A549 treated with RU486 at 1 μM for 4 hours (cell line): ENCODE measurements at places on chromosomes 3 and 15. TPM values are rescaled to one million over a fixed set of nuclear protein-coding genes. Genes with fewer than 3 reads are reported as not detected.

The SCAANT1 gene
- 1.2 TPM in 1 of 5 replicates, not detected in the others for total RNA-seq

The AHSG gene
- 0.18 TPM in 1 of 5 replicates, not detected in the others for total RNA-seq

The LRRC3B gene
- total RNA-seq, result not detected in 5 replicates

The TAGLN3 gene
- total RNA-seq, result 0.46 TPM in 1 of 5 replicates, not detected in the others

The ZNF385D gene
- total RNA-seq, result not detected in 5 replicates

The DGKG gene
- 8.0 to 18.8 TPM (median 11.4 TPM) in 5 replicates for total RNA-seq

The ADCY5 gene
- total RNA-seq, result 0.09 to 0.81 TPM (median 0.50 TPM) in 5 replicates
